ENCODE measurements at places on chromosomes 1 and 21.

GRCh38 chr1:156444407-156445001 is 56.1 kb downstream of the MEF2D start:
- no peak overlapping the region for H3K27ac ChIP-seq
- no peak for DNase-seq
- H3K4me3 ChIP-seq, result no peak overlapping the region
- peaks cover 67% of the 10 kb centered on the region for H3K27me3 ChIP-seq

DNA sequence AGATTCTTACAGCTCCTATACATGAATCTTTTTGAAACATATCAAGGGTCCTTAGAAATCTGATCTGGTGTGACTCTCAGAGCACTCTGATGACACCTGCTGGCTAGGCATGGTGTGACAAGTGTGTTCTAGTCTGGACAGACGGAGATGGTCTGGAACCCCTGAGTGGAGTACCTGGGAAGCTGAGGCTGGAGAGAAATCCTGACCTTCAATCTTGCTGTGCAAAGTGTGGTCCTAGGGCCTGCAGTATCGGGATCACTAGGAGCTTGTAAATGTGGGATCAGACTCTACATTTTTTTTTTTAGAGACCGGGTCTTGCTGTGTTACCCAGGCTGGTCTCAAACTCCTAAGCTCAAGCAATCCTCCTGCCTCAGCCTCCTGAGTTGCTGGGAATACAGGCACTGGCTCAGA is 78.6 kb upstream of the SOD1 start:
- DNase-seq, result peak; percentile 59
- no peaks in the 10 kb centered on the region for H3K4me1 ChIP-seq
- H3K27ac ChIP-seq, result no peak overlapping the region

DNA sequence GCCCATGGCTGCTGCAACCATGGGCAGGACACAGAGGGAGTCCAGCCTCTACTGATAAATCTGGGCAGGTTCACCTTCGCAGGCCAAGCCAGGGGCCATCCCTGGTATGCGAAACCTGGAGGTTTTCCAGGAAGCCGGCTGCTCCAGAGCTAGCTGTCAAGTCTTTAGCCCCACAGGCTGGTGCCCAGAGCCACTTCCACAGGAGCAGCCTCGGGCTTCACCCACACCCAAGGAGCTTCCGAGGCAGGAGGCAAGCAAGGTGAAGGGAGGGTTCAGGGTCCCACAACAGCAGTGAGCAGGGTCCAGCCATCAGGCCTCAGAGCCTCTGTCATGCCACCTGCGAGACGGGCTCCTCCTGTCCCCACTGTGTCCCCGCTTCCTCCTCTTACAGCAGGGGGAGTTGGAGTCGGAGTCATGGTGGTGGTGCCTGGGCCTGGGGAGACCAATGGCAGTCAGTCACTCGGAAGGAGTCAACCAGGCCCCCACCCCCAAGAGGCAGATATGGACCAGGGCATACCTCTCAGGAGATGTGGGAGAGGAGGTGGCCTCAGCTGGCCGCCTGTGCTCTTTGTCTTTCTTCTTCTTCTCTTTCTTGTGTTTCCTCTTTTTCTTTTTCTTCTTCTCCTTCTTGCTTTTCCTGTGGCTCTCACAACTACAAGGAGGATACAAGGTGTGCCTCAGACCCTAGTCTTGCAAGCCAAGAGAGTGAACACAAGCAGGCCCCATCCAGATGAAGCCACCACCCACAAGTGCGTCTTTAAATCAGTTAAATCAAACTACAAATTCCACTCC is 2.1 kb downstream of the C1orf35 start:
- DNase-seq, result no peak
- H3K4me1 ChIP-seq, result peaks cover 33% of the 10 kb centered on the region
- H3K27ac ChIP-seq, result peak overlapping the region; percentile 81

- no peak overlapping the region for H3K4me3 ChIP-seq
- H3K27me3 ChIP-seq, result no peaks in the 10 kb centered on the region
- peaks cover 3% of the 10 kb centered on the region for H3K4me1 ChIP-seq
Observed at GRCh38 chr1:204442376-204443259, 31.0 kb upstream of the PPP1R15B start.

All from effector memory CD8-positive, alpha-beta T cell (primary cell).